ENCODE measurements at places on chromosomes 1 and 21. TPM values are rescaled to one million over a fixed set of nuclear protein-coding genes. Genes with fewer than 3 reads are reported as not detected.
A peak's percentile ranks its signal among the peaks of the same experiment; 100 is the strongest.

DNA sequence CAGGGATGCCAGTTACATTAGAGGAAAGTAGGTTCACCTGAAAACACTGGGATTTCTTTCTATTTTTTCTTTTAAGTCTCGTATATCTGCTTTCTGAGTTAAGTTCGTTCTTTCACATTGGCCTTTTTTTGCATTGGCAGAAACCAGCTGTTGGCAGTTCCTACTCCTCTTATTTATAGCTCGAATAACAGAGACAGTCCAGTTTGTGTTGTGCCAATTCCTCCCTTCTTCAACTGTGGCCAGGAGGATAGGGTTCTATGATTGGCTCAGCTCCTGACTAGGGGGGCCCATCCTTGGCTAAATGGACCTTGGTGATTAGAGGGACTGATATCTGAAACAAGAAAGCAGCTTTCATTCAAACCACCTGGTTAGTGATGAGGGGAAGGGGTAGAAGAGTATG lies 115.8 kb downstream of the RPS6KC1 start:
- no peak for DNase-seq

Gene CCDC17
- total RNA-seq: 2.7 TPM

DNA sequence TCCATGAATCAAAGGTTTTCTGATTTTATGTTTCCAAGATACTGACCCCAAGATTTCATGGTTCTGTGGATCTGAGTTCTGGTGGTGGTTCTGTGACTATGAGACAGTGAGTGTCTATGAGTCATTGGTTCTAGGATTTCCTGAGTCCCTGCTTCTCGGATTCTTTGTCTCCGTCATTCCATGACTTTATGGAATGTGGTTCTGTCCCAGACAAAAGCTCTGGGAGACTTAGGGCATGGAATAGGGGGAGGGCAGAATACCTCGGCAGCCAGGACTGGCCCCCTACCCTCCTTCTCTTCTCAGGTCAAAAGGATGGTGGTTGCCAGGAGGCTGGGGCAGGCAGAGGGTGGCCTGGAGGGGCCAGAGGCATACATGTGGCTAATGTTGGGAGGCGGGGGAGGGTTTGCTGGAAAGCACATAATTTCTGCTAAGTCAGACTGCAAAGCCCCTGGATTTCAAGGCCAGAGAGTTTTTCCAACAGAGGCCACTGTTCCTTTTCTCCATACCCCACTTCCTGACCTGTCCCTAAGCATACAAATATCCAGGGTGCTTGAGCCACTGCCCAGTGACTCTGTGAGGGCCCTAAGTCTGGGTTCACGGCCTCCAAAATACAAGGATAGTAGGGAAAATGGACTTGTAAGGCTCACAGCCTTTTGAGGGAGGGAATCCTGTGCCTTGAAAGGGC lies 17.2 kb downstream of the CDCP2 start:
- DNase-seq: no peak

GRCh38 chr1:29256394-29256793 lies 20.1 kb downstream of the PTPRU start:
- DNase-seq: no peak

- no peak for DNase-seq
Measured at GRCh38 chr21:17501107-17502006, 11.5 kb upstream of the CXADR start.

- no peak for DNase-seq
Measured at GRCh38 chr1:30063621-30064280, 659.6 kb downstream of the MATN1 start.

DNA sequence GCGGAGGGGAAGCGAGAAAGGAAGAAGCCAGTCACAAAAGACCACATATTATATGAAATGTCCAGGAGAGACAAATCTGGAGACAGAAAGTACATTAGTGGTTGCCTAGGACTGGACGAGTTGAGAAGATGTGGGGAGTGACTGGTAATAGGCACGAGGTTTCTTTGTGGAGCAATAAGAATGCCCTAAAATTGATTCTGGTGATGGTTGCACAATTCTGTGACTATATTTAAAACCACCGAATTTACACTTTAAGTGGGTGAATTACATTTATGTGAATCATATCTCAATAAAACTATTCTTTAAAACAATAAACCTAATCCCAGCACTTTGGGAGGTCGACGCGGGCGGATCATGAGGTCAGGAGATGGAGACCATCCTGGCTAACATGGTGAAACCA lies 63.1 kb downstream of the ZNF281 start:
- peak; percentile 34 for DNase-seq

- DNase-seq: no peak
Measured at GRCh38 chr1:5620997-5621396, 371.2 kb downstream of the NPHP4 start.

DNA sequence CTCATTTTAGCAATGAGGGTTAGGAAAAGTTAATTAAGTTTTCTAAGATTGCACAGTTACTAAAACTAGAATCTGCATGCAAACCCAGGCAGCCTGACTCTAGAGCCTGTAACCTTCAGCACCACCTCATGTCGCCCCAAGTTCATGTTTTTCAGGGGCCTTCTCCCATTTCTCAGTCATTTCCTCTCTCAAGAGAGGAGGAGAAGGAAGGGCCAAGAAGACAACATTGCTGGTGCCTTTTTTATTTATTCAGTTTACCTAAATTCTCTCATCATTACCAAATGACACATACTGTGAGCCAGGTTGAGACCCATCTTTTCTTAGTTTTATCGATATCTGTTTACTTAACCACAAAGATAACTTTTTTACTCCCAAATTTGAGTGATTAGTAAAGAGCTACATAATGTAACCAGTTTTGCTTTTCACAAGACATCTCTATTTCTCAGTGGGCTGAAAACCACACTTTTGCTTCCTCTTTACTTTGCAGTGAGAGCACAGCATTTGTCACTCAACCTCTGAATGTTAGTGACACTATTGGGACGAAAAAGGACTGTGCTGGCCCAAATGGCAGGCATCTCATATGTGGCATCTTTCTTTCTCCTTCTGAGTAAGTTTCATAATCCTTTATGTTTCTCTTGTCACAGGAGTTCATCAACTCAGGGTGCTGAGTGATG lies at the start of gene CD101:
Gene CD101, plus strand, starts transcription at position 507 of the 674 bp plus-strand sequence. Its CDS starts 58 bp downstream, at position 565.
- DNase-seq: no peak

- DNase-seq: no peak
Measured at GRCh38 chr1:27296773-27297291, 25.1 kb upstream of the TMEM222 start.

GRCh38 chr1:206766251-206766856 lies 4.2 kb upstream of the IL19 start:
- peak; percentile 74 for DNase-seq

DNA sequence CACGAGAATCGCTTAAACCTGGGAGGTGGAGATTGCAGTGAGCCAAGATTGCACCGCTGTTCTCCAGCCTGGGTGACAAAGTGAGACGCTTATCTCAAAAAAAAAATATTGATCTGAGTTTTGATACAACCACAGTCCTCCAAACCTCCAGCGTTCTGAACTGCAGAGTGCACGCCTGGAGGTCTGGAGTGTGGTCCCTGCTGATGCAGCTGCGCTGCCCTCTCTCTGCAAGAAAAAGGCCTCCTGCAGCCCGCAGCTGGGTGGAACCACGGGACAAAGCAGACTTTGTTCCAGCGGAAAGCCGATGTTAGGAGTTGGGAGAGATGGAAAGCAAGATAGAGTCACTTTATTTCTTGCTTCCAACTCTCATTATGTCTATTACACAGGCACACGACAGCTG lies 144.9 kb upstream of the SOD1 start:
- peak; percentile 22 for DNase-seq

GRCh38 chr1:26145041-26145959 lies 13.6 kb upstream of the FAM110D start:
- peak; percentile 62 for DNase-seq

DNA sequence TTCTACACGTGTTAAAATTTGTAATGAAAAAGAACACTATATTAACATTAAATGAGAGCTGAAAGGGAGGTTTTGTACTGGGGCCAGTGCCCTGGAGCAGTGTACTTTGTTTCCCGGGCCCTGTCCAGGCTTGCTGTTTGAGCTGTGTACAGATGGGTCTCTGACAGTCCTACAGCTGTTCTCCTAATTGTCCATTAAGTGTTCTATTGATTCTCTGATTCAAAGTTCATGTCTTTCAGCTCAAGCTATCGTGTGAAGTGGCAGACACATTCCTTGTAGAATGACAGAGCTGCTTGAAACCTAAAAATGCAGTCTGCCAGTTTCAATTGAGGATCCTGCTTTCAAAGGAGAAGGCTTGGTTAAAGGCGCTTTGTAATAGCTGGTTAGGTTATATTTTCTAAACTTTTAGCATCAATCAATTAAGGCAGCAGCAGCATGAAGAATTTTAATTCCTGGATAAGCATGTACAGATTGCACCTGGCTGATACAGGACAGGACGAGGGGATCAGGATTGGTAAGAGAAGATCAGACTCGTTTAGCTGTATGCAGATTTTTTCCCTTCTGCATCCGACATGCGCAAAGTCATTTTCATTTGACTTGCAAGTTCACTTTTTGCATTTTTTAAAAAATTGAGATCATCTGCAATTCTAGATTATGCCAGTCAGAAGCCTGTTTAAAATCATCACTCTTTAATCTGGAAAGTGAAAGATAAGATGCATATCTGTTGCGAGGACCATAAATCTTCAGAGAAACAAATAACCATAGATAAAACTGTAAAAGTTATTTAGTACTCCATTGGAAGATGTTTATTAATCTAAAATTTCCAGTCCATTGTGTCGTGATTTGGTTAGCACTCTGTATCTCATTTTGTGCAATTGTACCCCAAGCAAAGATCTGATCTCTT lies 98.5 kb downstream of the ATG4C start:
- peak; percentile 32 for DNase-seq

Gene TCP10L
- under 0.01 TPM for total RNA-seq

GRCh38 chr21:45747802-45748445 lies 104.4 kb downstream of the PCBP3 start:
- DNase-seq: peak; percentile 77

Gene SLAMF9
- not detected for total RNA-seq

DNA sequence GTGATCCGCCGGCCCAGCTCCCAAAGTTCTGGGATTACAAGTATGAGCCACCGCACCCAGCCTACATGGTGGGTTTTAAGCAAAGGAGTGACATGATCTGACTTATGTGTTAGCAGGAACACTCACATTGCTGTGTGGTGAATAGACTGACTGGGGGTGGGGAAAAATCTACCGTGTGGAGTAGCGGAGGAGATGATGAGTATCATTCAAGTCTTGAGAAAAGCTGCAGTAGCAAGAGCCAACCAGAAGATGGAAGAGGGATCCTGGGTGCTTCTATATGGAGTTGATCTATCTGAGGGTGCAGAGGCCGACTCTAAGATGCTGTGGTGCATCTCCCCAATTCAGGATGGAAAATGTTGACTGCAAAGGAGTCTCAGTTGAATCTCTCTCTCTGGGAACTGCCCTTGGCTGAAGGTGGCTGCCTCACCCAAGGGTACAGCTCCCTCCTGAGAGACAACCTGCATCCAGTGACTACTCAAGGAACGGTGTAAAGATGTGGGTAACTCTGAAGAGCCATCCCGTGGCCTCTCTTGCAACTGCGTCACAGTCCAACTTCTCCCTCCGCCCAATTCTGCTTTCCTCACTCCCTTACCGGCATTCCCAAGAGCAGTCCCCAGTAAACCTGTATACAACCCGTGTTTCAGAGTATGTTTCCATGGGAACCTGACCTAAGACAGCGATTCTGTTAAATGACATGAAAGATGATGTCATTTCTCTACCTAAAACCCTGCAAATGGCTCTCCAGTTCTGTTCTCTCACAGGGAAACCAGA lies 7.4 kb upstream of the B3GALNT2 start:
- DNase-seq: peak; percentile 31

- DNase-seq: no peak
Measured at GRCh38 chr1:16605532-16606505, 7.5 kb downstream of the NBPF1 start.

Gene ZZZ3
- 73.2 TPM for total RNA-seq

GRCh38 chr1:172476218-172476811 lies 32.4 kb upstream of the PIGC start:
- DNase-seq: peak; percentile 98

DNA sequence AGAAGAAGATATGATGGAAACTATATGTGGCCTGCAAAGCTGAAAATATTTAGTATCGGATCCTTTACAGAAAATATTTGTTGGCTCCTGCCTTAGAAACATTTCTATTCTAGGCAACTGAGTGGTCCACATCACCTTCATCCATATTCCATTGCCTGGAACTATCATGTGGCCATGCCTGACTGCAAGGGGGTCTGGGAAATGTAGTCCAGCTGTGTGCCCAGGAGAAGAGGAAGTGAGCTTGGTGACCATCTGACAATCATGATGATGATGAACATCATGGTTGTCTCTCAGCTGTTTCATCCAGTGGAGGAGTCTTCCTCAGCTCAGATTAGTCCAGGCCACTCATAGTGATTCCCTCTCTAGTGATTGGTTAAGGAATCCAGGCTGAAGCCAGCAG lies 61.8 kb upstream of the IFNLR1 start:
- no peak for DNase-seq

Gene AIRE
- total RNA-seq: not detected

- no peak for DNase-seq
Measured at GRCh38 chr1:98371764-98372163, 289.8 kb upstream of the SNX7 start.

GRCh38 chr1:150876119-150876454 lies 312 bp downstream of the ARNT start:
- peak; percentile 45 for DNase-seq

DNA sequence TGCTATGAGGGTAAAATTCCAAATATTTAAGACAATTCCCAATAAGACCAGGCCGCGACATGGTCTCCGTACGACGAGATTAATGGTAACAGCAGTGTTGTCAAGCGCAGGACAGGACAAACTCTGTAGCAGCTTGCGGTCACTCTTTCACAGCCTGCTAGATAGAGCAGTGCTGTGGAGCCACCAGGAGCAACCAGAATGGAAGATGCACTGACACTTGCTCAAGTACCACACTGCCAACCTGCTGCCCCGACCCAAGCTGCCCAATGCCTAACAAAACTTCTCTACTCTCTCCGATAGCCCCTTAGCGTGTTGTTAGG lies 636 bp downstream of the WARS2 start:
- DNase-seq: no peak

DNA sequence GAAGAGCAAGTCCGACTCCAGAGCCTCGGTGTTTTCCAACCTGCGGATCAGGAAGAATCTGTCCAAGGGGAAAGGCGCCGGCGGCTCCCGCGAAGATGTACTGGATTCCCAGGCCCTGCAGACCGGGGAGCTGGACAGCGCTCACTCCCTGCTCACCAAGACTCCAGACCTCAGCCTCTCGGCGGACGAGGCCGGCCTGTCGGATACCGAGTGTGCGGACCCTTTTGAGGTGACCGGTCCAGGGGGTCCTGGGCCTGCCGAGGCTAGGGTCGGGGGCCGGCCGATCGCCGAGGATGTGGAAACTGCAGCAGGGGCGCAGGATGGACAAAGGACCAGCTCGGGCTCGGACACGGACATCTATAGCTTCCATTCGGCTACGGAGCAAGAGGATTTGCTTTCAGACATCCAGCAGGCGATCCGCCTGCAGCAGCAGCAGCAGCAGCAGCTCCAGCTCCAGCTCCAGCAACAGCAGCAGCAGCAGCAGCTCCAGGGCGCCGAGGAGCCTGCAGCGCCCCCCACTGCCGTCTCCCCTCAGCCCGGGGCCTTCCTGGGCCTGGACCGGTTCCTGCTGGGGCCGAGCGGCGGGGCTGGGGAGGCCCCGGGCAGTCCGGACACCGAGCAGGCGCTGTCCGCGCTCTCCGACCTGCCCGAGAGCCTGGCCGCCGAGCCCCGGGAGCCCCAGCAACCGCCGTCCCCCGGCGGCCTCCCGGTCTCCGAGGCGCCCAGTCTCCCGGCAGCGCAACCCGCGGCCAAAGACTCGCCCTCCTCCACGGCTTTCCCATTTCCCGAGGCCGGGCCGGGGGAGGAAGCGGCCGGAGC lies 827 bp downstream of the FMN2 start:
- DNase-seq: peak; percentile 4

Data from mammary epithelial cell (primary cell).